Activated CD4-positive, alpha-beta T cell treated with anti-CD3 and anti-CD28 coated beads, Interleukin-2, amount 50 U/mL, for 24 hours (primary cell): ENCODE measurements at places on chromosomes 11 and 22.

DNA sequence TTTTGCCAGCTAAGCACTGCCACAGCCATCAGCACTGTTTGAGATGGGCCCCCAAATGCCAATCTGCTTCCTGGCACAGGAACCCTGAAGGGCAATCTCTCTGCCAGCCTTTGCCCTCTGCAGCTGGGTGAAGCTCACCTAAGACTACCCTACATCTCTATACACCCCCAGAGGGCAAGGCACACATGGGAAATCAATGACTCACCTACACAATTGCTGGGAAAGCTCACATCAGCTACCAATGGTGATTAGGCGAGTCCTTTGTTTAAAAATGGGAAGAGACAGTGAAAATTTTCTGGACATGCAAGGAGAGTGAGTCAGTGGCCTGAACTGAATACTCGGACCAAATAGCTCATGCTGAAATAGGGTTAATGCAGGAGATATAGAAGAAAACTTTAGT lies 12.6 kb upstream of the PRDM11 start:
- no peak for DNase-seq

DNA sequence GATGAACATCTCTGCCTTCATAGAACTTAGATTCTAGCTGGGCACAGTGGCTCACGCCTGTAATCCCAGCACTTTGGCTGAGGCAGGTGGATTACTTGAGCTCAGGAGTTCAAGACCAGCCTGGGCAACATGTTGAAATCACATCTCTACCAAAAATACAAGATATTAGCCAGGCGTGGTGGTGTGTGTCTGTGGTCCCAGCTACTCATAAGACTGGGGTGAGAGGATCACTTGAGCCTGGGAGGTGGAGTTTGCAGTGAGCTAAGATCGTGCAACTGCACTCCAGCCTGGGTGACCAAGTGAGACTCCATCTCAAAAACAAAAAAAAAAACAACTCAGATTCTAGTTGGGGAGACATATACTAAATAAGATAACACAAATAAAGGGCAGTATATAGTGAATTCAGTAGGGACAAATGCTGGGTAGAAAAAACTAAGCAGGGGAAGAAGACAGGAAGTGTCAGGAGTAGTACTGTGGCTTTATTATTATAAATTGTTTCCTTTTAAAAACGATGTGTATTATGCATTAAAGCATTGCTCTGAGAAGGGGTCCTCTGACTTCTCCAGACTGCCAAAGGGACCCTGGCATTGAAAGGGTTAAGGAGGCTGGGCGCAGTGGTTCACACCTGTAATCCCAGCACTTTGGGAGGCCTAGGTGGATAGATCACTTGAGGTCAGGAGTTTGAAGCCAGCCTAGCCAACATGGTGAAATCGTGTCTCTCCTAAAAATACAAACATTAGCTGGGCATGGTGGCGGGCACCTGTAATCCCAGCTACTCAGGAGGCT lies 46.7 kb downstream of the PACS1 start:
- no peak for DNase-seq

DNA sequence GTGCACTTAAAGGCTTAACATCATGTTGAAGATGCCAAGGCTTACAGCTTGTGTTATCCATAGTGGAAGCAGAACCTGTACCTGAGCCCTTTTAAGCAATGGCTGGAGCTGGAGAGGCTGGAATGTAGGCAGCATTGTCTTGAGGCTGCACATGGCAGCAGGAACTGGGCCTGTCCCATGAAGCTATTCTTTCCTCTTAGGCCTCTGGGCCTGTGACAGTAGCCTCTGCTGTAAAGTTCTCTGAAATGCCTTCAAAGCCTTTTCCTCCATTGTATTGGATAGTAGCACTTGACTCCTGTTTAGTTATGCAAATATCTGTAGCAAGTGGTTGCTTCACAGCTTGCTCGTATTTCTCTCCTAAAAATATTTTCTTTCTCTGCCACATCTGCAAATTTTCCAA lies 127.4 kb upstream of the ANO5 start:
- DNase-seq: no peak

- DNase-seq: no peak
Measured at GRCh38 chr11:126456783-126457542, 101.5 kb downstream of the ST3GAL4 start.

DNA sequence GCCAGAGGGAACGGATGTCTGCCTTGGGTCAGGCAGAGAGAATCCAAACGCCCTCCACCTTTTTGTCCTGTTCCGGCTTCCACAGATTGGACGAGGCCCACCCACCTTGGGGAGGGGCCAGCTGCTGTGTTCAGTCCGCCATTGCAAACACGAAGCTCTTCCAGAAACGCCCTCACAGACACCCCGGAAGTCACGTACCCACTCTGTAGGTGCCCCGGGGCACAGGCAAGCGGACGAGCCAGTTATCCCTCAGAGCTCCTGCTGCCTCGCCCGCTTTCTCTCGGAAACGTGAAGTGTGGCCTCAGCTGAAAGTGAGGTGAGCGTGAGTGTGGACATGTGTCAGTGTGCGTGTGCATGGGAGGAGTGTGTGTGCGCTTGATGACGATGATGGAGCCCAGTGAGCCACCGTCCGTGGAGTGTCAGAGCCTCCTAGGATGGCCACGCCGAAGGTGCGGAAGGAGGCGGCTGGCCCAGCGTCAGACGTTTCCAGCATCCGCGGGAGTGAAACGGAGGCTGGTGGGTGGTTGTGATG lies 869.2 kb downstream of the TBC1D22A start:
- no peak for DNase-seq

- DNase-seq: no peak
Measured at GRCh38 chr11:46373787-46374740, 7.4 kb upstream of the MDK start.

DNA sequence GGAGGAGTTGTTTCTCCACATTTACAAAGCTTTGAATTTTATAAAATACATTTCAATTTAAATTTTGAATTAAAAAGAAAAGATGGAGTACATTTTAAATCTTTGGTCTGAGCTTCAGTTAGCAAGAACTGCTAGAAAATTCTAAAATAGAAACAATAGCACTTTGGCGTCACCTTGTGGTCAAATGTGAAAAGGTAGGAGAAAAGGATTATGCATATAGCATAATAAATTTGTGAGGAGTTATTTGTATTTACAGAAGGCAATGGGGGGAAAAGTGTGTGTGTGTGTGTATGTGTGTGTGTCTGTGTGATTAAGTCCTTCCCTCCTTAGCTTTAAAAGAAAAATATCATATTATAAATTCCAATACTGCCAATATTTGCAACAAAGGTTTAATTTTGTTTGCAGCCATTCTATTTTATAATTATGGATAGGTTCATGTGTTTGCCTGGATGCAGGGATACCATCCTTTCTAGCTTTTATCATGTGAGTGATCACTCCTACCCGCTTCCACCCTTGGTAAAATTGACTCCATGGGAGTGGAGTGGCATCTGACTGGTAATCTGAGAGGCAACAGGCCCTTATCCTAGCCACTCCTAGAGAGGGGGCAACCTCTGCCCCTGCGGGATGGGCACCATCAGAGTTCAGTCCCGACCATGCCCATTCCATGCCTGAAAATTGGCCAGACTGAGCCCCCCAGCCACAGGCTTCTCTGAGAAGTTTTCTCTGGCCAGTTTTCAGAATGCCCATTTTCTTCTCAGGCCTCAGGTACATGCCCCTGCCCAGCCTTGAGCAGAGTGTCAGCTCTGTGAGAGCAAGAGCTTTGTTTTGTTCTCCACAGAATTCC lies 13.6 kb upstream of the LGR4 start:
- peak; percentile 41 for DNase-seq

DNA sequence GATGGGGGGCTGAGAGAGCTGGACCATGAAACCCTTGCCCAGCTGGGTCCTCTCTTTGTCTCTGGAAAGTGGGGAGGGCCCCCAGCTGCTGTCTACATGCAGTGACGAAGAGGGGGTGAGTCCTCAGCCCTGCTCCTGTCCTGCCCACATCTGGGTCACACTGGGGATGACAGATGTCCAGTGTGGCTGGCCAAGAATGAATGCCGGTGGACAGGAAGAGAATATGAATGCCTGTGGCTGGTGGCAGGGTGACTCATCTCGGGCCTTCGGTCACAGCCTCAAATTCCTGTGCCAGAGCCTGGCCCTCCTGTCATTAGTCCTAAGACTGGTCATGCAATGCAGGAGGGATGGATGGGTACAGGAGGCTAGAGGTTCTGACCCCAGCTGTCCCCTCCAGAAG lies 2.2 kb upstream of the PNPLA3 start:
- no peak for DNase-seq

- no peak for DNase-seq
Measured at GRCh38 chr22:19066531-19067271, 55.5 kb downstream of the DGCR2 start.

DNA sequence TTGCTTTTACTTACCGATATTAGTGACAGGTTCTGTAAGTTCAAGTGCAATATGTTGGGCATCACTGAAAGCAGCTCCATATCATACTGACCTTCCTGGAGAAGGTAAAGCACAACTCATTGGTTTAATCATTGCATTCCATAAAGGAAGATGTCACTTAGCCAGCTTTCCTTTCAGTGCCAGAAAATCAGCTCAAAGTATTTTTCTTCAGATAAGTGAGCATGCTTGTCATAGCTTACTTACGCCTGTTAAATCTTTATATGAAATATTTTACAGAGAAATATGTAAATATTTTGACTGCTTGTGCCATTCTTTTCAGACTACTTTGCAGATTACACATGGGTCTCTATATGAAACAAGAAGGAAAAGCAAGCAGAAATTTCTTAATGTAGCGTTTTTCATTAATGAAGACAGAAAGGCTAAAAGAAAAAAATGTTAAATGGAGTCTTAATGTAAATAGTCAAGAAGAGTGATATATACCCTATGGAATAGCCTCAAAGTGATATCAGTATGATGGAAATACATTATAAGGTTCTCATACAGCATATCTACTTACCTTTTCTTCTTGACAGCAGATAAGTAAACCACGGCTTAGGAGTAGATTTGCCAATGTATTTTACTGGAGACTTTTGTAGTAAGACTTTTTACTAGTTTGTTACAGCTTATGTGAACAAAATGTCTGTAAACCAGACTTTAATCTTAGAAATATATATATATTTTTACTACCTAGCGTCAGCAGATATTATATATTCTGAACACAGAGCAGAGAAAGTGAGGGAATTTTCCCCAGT lies 649.7 kb downstream of the METTL15 start:
- no peak for DNase-seq

DNA sequence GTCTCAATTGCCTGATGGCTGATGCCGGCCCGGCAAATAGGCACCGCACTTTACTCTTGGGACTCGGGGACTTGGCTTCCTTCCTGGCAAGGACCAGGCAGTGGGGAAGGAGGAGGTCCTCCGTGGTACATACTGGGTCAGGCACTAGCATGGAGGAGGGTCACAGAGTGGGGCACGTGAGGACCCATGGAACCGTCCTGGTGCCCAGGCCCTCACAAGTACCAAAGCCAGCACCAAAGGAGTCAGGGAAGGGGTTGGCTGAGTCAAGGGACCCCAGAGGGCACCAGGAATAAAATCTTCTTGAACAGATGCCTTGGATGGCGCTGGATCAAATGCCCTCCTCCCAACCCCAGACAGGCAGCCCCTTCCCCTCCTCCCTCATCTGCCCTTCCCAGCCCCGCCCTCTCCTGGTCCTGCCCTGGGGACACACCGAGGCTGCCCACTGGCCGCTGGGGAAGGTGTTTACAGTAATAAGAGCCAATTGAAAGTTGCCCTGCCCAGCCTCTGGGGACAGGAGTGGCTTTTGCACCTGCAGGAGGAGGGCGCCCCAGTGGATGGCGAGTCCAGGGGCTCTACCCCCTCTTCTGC lies 5.6 kb upstream of the CARNS1 start:
- DNase-seq: no peak

GRCh38 chr11:65116370-65117205 lies 913 bp downstream of the ZNHIT2 start:
- no peak for DNase-seq

GRCh38 chr11:26333906-26334305 lies 2.0 kb downstream of the ANO3 start:
- DNase-seq: no peak

- DNase-seq: no peak
Measured at GRCh38 chr11:12376259-12377081, 901 bp upstream of the PARVA start.

- no peak for DNase-seq
Measured at GRCh38 chr22:44599500-44600140, 101.6 kb upstream of the RTL6 start.

GRCh38 chr22:22099833-22100812 lies 117.5 kb upstream of the TOP3B start:
- no peak for DNase-seq

DNA sequence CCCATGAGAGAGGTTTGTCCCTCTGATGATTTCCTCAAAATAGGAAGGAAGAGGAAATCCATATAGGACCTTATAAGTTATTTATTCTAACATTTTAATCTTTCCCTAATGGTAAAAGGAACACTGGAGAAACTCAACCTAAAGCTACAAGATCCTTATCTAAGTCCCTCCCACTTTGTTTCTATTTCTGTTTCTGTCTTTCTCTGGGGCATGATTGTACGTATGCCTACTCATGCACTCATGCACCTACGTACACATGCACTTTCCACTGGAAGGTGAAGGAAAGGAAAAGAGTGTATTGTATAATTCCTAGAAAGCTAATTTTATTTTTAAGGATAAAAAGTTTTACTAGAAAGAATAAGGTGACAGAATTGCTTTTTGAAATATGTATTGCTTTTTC lies 125.0 kb downstream of the RAB38 start:
- no peak for DNase-seq

DNA sequence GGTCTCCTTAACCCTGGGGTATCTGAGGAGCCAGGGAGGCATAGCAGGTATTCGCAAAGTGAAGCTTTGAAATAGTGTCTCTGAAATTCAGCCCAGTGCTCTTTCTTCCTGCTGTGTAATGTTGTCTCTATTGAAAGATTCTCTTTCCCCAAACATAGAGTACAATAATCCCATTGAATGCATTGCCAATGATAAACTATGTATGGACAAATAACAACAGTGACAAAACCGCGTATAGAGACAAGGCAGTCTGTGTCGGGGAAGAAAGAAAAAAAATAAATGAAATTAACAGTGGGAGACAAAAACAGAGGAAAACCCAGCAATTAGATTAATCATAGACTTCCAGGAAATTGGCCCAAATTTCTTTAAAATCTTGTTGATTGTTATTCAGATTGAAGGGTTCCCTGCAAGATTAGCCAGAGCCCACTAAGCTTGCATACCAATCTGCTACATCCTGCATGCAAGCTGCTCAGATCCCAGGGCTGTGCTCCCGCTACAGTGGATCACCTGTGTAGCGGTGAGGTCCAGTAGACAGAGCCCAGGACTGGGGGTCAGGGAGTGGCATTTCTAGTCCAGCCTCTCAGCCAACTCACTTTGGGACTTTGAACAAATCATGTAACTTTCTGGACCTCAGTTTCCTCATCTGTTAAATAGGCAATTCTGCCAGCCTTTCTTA lies 492.8 kb downstream of the INSC start:
- no peak for DNase-seq

DNA sequence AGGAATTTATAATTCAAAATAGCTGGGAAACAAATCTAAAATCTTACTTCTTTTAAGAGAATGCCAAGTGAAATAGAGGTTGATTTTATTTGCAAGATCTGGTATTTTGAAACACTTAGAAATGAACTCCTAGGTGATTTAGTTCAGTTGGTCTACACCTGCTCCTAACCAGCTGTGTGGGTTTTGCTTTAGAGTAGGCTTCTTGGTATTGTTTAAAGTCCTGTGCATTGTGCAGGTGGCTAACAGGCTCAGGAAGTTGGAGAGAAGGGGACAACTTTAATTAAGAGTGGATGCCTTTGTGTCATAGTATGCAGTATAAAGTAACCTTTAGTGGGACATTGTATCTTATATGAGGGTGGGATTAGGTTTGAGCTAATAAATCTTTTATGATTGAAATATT lies 4.1 kb upstream of the RAG2 start:
- DNase-seq: no peak
